SW480 (cell line): ENCODE measurements at places on chromosomes 6 and 20.
A peak's percentile ranks its signal among the peaks of the same experiment; 100 is the strongest.

GRCh38 chr20:64021124-64021975, 14.6 kb upstream of the C20orf204 start:
- DNase-seq = no peak

DNA sequence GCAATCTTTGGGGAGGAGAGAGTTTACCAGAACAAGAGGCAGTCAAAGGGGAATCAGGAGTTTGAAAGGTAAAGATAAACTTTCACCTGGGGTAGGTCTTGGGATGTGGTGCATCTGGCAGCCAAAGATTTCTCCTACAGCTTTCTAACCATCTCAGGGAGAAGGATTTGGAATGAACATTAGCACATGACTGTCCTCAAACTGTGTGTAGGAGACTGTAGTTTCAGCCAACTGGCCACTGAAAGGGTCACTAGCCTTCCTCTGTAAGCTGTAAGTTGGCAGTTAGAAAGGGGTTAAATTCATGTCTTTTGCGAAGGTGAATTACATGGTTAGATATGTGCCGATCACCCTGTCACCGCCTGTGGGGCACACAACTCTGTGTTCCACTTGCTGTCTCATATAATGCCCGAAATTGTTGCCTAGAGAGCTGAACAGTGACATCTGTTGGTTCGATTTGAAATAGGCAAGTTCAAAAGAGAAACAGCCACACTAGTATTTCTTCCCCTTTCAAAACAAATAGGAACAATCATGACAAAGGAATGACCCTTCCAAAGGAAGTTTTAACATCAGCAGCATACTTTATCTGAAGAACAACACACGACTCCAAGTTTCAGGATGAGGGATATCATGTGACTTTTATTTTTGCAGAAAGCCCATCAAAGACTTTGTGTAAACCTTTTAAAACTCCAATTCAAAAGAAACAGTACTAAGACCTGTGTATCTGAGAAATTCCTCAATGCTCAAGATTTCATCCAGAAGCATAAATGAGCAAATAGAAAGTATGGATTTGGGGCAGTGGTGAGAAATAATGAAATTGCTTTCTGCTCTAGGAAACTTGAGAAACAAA, 1.1 kb upstream of the OPN5 start:
- DNase-seq = peak; percentile 65

- DNase-seq = no peak
Measured at GRCh38 chr20:2759143-2759542, 41.3 kb downstream of the CPXM1 start.

- DNase-seq = no peak
Measured at GRCh38 chr6:167094820-167095637, 27.9 kb upstream of the CCR6 start.

DNA sequence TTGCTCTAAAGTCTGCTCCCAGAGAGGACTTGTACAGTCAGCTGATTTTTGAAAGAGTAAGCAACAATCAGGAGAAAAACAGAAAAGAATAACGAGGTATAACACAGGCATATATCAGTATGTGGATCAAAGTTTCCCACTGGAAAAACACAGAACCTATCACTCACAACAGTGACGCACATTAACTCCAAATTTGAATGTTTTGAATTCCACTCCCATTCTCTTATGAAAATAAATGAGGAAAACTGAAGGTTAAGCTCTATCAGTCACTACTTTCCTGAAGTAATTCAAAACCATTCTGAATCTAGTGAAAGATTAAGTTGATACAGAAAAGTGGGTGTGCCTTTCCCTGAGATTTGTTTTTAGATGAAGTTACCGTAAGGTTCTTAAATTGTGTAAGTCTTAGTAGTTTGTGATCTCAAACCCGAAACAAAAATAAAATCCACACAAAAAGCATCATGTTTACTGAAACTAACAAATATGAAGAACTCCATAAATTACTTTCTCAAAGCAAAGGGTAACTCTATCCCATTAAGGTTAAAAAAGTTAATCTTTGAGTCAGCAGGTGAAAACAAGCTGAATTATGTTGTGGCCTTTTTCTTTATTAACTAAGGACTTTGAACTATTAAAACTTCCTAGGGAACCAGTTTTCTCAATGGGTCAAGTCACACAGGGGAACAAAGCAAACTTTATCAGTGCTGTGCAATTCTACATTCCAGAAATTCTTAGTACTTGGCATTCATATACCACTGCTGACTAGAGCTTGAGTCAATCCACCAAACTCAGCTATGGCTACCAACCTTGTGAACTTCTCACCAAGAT, 115.7 kb downstream of the OGFRL1 start:
- DNase-seq = peak; percentile 32

GRCh38 chr6:90173262-90173925, 123.2 kb downstream of the BACH2 start:
- DNase-seq = no peak

DNA sequence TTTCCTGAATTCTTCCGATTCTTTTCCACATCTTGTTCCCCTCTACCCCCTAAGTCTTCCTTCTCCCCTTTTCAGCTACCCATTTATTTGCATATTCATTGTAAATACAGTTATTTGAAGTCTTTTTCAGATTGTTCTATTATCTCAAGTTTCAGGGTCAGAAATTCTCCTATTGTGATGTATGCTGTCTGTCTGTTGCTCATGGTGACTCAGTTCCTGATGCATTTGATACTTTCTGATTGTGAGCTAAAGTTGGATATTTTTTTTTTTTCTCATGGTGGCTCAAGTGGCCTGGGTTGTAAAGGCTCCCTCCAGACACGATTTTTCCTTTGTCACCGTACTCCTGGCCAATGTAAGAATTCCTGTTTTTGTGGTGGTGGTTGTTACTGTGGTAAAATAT, 4.9 kb upstream of the PI16 start:
- no peak for DNase-seq

DNA sequence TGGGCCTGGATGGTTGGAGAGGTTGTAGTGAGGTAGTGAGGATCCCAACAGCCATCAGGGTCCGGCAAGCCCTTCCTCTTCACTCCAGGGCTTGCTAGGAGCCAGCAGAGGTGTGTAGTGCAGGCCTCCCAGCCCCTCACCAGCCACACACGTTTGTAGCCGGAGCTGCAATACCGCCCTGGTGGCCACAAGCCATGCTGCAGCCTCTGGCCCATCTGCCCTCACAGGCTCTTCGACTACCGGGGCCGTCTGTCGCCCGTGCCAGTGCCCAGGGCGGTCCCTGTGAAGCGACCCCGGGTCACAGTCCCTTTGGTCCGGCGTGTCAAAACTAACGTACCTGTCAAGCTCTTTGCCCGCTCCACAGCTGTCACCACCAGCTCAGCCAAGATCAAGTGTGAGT, 36.4 kb downstream of the EIF2S2 start:
- no peak for DNase-seq

DNA sequence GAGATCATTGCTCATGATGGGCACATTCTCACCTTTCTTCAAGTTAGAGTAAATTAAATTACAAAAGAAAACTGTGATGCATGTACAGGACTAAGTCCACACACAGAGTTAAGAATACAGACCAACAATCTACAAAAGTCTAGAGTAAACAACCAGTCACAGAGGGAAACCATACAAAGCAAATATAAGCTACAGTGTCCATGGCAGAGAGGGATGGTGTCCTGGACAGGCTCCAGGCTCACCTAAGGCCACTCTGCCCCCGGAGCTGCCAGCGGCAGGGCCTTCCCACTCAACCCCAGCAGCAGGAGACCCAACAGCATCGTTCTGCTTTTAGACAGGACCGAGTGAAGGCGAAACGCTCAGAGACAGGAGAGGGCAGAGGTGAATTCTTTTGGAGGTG, 16.0 kb downstream of the PDE10A start:
- no peak for DNase-seq

GRCh38 chr20:54678253-54678652, 202.9 kb downstream of the DOK5 start:
- DNase-seq = no peak

DNA sequence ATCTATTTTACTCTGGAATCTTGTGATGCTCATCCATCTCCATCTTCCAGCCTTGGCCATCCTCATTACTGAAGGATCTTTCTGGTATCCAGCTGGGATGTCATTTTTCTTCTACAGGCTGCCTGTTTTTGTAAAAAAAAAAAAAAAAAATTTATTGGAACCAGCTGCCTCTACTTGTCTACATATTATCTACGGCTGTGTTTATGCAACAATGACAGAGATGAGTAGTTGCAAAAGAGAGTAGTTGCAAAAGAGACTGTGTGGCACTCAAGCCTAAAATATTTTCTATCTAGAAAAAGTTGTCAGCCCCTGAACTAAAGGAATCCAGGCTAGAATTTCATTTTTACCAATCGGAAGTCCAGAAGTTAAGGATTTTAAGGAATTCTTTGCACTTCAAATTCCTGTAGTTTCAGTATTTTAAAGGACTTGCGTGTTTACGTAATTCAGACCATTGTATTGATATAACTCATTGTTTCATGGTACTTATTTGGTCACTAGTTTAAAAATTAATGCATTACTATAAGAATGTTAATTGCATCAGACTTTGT, 38.6 kb upstream of the PLCG1 start:
- no peak for DNase-seq

DNA sequence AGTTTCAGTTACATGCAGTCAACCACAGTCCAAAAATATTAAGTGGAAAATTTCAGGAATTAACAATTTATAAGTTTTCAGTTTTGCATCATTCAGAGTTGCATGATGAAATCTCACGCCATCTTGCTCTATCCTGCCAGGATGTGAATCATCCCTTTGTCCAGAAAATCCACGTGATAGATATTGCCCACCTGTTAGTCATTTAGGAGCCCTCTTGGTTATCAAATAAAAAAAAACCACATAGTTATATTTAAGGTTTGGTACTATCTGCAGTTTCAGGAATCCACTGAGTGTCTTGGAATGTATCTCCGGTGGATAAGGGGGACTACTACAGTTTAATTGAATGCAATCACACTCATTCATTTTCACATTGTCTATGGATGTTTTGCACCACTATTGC, 1249.0 kb upstream of the CITED2 start:
- peak; percentile 47 for DNase-seq

DNA sequence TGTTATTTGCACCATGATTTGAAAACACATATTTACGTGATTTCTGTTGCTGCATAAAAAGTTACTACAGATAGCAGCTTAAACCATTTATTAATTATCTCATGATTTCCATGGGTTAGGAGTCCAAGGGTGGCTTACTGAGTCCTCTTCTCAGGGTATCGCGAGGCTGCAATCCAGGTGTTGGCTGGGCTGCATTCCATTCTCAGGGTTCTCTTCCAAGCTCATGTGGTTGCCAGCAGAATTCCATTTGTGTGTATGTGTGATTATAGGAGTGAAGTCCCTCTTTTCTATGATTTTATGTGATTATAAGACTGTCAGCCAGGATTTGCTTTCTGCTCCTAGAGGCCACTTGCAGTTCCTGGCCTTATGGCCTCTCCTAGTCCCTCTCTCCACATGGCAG, 135.1 kb downstream of the FAM83B start:
- DNase-seq = no peak

DNA sequence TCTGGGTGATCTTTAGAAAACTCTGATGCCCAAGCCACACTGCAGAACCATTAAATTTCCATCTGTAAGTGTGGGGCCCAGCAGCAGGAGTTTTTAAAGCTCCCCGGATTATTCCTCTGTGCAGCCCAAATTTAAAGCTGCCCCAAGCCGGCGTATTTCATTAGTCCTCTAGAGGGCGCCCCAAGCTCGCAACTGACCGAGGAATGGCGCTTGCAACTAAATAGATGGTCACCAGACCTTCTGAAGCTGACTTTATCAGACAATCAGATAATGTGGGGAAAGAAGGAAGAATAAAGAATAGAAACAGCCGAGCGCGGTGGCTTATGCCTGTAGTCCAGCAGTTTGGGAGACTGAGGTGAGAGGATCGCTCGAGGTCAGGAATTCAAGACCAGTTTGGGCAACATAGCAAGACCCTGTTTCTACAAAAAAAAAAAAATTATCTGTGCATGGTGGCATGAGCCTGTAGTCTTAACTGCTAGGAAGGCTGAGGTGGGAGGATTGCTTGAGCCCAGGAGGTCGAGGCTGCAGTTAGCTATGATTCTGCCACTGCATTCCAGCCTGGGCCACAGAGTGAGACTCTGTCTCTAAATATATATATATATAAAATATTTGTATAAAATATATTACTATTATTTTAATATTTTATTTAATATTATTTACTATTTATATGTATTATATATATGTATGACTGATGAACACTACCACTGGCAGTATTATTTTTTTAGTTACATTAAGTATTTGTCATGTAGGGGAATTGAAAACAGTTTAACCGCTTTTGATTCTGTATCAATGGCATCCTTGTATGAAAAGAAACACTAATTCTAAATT, 56.0 kb downstream of the OTOR start:
- DNase-seq = peak; percentile 54

- DNase-seq = no peak
Measured at GRCh38 chr6:122059918-122060317, 339.5 kb upstream of the HSF2 start.

GRCh38 chr6:158230967-158231550, 62.9 kb downstream of the GTF2H5 start:
- no peak for DNase-seq

GRCh38 chr6:42104095-42104803, 38.2 kb downstream of the C6orf132 start:
- DNase-seq = no peak

- peak; percentile 39 for DNase-seq
Measured at GRCh38 chr6:33566182-33567084, 13.6 kb downstream of the BAK1 start.

DNA sequence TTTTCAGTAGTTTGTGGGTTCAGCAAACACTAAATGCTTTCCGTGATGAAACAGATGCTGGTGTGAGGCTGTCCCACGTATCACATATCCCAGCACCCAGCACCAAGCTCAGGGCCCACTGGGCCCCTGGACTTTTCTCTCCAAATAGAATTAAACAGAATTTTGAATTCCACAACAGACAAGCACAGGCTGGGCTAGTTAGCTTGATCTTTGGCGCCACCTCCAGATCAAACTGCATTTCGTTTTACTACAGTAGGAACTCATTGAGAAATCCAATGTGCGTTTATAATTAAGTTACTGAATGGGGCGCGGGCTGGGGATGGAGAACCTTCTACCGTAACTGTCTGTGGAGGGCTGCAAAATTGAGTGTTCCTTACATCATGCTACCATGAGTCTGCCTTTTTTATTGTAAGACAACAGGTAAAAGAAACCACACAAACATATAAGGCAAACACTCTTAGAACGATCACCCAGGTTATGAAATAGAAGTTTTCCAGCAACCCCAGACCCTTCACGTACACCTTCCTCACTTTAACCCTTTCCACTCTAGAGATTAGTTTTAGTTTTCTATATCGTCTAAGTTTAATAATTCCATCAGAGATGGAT, 107.8 kb downstream of the ZFP64 start:
- DNase-seq = peak; percentile 71

GRCh38 chr20:24066076-24066700, 77.6 kb upstream of the GGTLC1 start:
- no peak for DNase-seq
